Activated T-helper 1 cell treated with Interleukin-2 at 50 U/mL for 16 hours (primary cell): ENCODE measurements at places on chromosomes 2 and 18.

DNA sequence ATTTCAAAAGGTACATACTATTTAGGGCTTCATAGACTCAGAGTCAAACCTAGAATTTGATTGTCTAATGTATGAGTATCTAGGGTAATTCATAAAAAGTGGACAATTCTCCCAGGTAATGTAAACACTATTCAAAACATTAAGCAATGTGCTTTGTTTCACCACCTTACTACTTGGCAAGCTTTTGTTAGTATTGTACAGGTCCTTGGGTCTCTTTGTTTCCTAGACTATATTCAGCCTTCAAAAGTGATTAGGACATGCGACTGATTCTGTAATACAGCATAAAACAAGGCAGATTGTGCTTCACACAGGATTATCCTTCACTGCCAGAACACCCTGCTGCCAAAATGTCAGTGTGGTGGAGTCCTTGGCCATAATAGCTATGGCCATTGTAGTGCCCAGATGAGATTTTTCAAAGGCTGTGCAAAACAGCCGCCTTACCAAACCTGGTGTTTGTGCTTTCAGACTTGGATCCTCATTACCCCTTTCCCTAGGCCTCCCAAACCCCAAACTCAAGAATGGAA lies 90.1 kb upstream of the CAVIN2 start:
- DNase-seq: no peak

- no peak for DNase-seq
These were observed 119.3 kb downstream of the PRKCE start for GRCh38 chr2:45770811-45771210.

DNA sequence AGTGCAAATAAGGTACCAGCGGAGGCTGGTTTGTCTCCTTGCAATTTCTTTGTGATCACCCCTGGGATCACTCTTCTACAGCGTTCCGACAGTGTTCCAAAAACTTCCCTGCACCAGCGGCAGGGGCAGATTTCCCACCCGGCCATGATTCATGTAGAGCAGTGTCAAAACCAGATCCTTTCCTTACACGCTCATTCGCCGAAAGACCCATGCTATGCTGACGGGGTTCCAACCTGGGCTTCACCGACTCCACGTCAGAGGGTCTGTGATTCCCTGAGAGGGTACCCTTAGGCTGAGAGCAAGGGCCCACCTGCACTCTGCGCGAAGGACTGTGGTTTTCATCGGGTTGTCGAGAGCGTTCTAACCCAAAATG lies 423 bp upstream of the TTC27 start:
- no peak for DNase-seq

DNA sequence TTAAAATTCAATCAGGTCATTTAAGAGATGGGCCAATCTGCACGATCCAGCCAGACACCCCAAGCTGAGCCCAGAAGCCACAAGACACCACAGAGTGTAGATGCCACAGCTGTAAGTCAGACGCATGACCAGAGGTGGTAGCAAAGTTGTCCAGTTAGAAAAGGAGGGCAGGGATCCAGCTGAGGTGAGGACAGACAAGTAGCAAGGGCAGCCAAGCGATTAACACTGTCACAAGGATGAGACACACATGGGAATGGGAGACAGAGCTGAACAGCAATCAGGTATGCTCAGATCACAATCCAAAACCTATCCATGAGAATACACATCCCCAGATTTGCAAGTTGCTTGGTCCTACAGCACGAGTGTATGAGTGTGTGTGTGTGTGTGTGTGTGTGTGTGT lies 143.4 kb upstream of the STK17B start:
- DNase-seq: no peak

GRCh38 chr2:62010632-62011256 lies 105.3 kb downstream of the COMMD1 start:
- DNase-seq: no peak

DNA sequence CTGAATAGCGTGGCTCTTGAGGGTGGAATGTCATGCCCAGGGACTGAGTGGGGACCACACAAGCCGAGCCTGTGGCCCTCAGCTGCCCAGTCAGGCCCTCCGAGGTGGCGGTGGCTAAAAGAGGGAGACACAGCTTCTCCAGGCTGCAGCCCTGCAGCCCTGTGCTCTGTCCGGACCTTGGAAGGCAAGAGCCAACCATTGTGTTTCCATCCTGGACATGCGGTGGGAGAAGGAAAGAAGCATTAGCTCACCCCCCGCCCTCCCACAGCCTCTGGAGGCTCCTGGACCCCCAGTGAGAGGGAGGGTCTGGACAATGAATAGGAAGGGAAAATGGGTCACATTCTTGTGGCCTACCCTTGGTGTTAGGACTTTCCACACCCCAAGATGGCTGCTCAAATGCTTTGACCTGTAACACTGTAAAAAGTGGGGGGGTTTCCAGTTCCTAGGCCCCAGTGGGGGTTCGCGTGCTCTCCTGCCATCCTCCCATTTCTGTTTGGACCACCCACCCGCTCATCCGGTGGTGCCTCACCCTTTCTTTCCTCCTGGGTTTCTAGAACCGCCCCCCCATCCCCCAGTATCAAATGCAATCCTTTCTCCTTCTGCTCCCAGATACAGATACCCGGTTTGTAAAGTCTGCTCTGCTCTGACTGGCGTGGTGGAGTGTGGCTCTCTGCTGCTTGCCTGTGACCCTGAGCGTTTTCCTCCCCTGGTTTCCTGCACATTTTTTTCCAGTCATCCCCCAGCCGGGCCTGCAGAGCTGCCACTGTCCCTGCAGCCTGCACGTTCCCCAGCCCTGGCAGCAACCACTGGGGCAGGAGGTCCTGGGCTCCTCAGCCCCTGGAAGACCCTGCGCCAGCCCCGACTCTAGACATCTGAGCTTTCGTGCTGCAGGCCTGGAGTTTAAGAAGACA lies 36.3 kb upstream of the SMAD7 start:
- no peak for DNase-seq

DNA sequence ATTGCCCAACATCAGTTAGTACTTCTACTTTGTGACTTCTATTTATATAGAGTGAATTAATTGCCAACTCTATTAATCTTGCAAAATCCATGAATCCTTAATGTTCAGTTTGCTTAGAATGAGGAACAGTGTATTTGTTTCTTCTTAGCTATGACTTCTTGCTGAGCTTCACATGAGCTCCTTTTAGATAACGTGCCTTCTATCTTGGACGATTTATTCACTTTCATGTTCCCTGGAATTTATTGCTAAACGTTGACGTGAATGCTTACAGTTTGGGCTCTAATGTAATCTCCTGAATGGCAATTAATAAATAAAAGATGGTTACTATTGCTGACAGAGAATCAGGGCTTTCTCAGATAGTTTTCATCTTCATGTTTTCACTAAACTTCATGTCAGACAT lies 384.5 kb upstream of the NRP2 start:
- DNase-seq: no peak

DNA sequence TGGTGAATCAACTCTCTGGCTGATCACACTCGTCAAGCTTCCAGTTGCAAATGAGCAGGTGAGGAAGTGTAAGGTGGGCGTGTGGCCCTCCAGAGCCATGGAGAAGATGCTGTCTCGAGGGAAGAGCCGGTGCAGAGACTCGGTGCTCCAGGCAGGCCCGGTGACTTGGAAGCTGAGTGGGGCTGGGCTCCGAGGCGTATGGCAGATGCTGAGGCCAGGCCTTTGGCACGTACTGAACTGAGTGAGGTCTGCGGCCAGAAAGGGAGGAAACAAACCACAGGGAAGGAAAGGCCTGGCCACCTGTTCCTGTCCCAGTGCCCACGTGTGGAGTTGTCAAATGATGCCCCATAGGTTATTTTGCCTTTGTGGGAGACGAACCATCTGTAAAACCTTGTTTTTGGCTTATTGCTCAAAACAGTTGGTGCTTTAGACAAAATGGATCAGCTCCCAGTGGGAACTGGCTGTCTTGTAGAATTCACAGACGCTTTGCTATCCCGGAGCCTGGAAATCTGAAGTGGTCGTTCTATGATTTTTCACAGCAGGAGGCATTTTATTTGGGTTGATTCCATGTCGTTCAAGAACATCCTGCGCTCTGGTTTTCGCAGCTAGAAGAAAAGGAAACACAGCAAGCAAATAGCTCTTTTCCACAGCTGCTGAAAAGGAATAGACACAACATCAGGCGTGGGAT lies 117.5 kb upstream of the TMEM18 start:
- no peak for DNase-seq

DNA sequence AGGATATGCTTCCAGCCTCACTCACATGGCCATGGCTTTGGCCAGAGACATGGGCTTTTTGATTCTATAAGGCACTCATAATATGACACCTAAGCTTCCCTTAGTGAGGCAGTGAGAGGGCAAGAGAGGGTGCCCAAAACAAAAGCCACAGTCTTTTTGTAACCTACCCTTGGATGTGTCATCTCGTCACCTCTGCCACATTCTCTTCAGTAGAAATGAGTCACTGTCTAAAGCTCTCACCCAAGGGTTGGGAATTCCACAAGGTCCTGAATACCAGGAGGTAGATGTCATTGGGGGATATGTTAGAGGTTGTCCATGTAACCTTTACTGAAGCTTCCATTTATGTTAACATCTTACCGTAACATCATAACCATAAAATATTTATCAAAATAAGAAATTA lies 108.4 kb downstream of the ALMS1 start:
- no peak for DNase-seq

DNA sequence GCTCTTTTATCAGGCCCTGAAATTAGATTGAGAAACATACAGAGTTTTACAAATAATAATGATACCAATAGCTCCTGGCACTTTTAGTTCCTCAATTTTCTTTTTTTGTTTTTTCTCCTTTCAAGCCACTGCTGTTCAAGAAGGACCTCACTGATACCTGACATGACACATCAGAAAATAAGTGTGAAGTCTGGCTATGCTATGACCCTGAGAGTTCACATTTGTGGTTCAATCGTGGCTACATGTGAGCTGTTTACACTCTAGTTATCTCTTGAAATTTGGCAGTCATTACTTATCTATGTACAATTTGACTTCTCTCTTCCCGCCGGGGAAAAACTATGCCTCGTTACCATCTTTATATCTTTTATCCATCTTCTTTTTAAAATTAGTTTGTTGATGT lies 686.5 kb downstream of the EPHA4 start:
- DNase-seq: no peak

GRCh38 chr2:196076778-196077568 lies 8.3 kb upstream of the DNAH7 start:
- DNase-seq: no peak
